SK-N-SH treated with all-trans-retinoic acid at 6 μM for 48 hours (cell line): ENCODE measurements at places on chromosomes 5 and 9.

GRCh38 chr5:61538722-61539501 lies 206.9 kb downstream of the ZSWIM6 start:
- no peak for ATAC-seq

GRCh38 chr5:114447084-114447773 lies 85.4 kb downstream of the KCNN2 start:
- 0 out of 3 replicates have a peak, but pooled peaks have one; percentile 22 for ATAC-seq

- no peak for ATAC-seq
Measured at GRCh38 chr9:110815361-110815760, 146.8 kb downstream of the MUSK start.

DNA sequence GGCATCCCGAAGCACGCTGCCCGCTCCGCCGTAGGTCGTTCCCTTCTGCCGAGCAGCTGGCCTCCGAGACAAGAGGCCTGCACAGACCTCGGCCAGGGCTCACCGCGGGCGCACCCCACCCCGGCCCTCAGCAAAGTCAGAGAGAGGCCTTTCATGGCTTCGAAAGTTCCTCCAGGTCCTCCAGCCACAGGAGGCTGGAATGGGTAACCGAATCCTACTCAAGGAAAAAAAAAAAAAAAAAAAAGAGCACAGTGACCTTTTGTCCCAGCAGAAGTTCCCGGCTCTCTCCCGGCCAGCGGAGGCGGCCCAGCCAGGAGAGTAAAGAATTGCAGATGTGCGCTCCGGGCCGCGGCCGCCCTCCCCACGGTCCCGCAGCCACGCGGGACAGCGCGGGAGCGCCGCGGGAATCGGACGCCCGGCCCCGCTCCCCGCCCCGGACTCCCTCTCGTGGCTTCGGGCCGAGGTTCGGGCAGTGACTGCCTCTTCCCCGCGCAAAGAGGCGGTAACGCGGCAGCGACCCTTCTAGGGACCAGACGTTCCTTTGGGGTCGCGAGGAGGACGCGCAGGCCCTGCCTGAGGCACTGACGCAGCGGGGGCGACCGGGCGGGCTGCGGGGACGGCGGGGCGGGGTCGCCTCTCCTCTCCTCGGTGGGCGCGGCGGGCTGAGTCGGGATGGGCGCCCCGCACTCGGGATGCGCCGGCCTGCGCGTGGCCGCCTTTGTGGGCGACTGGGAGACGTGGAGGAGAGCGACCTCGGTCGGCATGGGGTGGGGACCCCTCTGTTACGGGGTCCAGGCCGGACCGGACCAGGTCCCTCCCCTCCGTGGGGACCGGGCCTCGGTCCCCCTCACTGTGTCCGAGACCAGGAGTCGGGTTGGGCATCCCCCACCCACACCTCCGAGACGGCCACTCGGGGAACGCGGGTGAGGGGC lies 754 bp downstream of the GFPT2 start:
- ATAC-seq: no peak

DNA sequence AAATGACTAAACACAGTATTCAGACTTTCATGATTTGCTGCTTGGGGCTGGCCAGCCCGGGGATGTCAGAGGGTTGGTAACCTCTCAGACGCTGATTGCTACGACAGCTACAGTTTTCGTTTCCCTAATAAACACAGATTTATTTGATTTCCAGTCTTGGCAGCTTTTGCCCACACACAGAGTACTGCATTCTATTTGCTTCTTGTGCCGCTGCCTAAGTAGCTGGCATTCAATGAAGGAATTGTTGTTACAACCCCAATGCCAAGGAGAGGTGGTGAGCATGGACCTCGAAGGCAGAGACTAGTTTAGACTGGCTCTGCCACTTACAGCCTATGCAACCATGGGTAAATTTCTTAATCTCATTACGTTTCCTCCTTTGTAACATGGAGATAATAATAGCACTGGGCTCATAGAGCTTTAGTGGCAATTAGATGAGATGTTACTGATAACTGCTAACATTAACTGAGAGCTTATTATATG lies 247.1 kb upstream of the PANK3 start:
- peak; percentile 11; the same call in 1 of the 3 replicates for ATAC-seq

DNA sequence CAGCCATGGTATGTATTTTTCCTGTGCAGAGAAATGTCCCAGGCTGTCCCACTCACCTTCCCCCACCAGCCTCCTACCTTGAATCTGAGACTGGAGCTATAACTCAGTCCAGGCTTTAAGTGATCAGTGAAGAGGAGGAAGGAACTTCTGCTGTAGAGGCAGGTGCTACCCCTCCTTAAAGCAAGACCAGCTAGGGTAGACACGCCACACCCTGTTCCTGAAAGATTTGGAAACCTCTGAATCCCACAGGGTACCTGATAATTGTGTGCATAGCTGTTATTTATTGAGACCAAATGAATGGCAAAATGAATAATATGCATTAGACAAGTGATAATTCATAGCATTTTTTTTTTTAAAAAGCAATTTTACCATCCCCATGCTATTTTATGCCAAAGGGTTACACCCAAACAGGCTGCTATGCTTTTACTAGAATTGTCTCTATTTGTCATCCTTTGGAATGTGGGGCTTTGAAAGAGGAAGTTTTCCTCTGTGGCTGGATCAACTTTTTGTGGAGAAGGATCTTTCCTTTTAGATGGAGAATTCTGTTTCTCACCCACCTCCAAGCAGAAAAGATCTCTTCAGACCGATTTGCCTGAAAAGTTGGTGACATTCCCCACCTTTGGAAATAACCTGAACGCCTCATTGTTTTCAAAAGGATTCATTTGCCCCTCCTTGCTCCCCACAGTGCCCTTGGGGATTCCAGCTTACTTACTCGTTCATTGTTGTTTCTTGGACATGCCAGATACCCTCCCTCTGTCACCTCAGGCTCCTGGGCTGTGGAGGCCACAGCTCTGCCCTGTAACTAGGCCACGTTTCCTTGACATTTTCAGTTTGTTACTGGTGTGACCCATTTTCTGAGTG lies 248.7 kb downstream of the NR3C1 start:
- peak; percentile 62 for ATAC-seq

- ATAC-seq: no peak
Measured at GRCh38 chr5:172002840-172003512, 3.5 kb downstream of the FBXW11 start.

GRCh38 chr9:130949188-130950038 lies 10.4 kb upstream of the FIBCD1 start:
- no peak for ATAC-seq

DNA sequence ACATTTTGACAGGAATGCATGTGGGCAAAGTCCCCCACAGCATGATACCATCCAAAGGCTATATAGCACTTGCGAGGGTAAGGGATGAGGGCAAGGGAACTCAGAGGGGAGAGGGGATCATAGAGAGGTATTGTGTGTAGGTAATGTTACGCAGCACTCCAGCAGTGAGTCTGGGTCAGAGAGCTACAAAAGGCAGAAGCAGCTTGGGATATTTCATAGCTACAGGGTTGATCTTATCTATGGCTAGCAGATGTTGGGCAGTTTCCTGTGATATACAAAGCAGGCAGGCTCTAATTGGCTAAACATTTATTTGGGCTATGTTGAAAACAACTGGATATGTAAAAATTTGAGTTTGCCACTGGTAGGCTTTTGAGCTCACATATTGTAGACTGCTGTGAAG lies 17.8 kb upstream of the SLCO4C1 start:
- ATAC-seq: peak; percentile 21; the same call in 1 of the 3 replicates

GRCh38 chr5:168934169-168934568 lies 355.0 kb upstream of the PANK3 start:
- ATAC-seq: no peak

- no peak for ATAC-seq
Measured at GRCh38 chr9:1978941-1979340, 36.2 kb upstream of the SMARCA2 start.

GRCh38 chr5:116583085-116583861 lies 8.7 kb upstream of the SEMA6A start:
- ATAC-seq: no peak

DNA sequence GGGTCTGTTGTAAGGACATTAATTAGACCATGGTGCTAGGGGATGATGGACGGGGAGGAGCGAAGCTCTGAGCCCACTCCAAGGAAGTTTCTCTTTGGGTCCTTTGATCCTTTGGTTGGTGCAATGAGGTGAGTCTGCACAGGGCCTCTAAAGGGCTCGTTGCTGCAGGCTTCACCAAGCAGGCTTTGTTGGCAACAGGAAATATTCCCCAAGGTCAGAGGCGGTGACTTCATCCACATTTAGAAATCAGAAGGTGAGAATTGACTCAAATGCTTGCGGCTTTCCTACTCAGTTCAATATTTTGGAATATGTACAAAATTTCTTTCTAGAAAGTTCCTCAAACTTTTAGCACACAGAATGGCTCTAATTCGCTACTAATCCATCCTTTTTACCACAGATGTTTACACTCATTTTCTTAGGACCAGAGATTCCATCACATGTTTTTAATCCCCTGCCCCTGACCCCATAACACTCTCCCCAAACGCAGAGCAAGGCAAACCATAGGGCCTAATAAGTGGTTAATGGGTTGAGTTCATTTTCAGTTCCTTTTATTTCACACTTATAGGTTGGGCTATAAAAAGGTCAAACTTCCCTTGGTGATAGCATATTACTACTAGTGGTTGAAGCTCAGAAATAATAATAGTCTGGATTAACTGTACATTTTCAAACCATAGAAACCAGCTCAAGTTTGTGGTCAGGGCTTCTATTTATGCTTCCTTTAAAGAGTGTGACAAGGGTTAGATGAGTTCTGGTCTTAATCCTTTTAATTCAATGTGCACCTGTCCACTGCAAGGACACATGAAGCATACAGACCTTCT lies 37.3 kb upstream of the TMEM252 start:
- ATAC-seq: no peak

DNA sequence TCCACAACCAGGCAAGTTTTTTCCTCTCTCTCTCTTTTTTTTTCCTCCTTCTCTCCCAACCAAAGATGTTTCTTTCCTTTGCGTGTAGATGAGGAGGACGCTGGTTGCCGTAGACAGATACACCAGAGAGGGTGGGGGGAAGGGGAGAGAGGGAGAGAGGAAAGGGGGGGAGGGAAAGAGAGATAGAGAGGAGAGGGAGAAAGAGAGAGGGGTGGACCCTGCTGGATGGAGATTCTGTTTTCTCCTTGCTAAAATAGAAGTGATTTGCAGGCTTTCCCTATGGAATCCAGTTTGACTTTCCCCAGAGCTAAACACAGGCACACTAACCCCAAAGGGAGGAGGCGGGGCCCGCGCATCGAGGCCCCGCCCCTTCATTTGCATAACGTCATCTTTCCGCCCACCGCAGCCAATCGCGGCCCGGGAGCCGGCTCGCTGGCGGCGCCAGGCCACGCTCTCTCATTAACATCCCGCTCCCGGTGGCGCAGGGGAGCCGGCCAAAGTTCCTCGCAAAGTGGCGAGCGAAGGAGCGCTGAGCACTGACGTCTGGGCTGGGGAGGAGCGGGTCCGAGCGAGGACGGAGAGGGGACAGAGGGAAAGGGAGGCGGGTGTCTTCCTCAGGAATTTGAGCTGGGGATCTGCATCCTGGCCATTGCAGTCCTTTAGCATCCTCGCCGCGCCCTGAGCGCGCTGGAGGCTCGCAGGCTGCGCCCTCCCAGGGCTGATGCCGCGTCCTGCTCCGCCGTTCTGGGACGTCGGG lies 487 bp upstream of the EBF1 start:
- ATAC-seq: peak; percentile 92

- no peak for ATAC-seq
Measured at GRCh38 chr5:6872441-6873160, 159.4 kb downstream of the TENT4A start.
